ENCODE measurements at places on chromosomes 12 and 14. TPM values are rescaled to one million over a fixed set of nuclear protein-coding genes. Genes with fewer than 3 reads are reported as not detected.

DNA sequence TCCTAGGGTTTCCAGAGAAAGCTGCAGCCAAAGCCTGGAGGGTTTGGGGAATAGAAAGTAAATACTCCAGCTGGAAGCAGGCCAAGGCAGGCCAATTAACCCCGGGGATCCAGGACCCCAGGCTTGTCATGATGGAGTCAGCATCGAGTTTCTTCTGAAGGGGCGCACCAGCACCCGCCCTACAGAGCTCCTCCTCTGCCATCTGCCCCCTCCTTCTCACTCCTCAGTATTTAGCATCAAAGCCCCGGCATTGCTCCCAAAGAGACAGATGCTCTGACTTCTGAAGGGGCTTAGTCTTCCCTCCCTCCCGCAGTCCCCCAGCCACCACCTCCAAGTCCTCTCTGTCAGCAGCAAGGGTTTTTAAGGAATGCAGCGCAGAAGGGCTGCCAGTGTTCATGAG, 285.1 kb upstream of the NOS1 start:
- H3K4me3 ChIP-seq = no peak overlapping the region
- H3K27me3 ChIP-seq = no peaks in the 10 kb centered on the region
- H3K27ac ChIP-seq = no peak overlapping the region
- H3K36me3 ChIP-seq = no peaks in the 10 kb centered on the region

GRCh38 chr12:237026-237815, 23.3 kb upstream of the SLC6A12 start:
- no peaks in the 10 kb centered on the region for H3K4me1 ChIP-seq
- H3K4me3 ChIP-seq = no peak overlapping the region
- no peak overlapping the region for H3K27ac ChIP-seq
- no peak for DNase-seq

TMEM117 gene
- 0.58 TPM for total RNA-seq

GRCh38 chr12:128121424-128121823, 145.5 kb upstream of the TMEM132C start:
- no peak overlapping the region for H3K27ac ChIP-seq
- no peaks in the 10 kb centered on the region for H3K27me3 ChIP-seq
- no peaks in the 10 kb centered on the region for H3K36me3 ChIP-seq
- no peak for DNase-seq

NFATC4 gene
- total RNA-seq = not detected

DNA sequence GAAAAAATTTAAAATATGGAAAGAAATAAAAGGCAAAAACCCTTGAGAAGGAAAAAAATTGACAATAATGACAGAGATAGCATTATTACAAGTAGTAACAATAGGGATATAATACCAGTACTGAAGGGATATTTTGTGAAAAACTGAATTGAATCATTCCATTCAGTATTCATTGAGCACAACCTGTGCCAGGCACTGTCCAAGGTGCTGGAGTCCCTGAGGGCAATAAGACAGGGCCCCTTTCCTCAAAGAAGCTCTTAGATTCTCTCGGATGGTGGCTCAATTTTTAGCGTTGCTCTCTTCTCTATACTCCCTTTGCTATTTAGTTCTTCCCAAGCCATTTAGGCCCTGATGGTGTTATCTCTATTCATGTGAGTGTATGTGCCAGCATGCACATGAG, 34.3 kb upstream of the GAS2L3 start:
- H3K27ac ChIP-seq = no peak overlapping the region
- peak; percentile 31 for DNase-seq
- no peaks in the 10 kb centered on the region for H3K4me1 ChIP-seq
- no peaks in the 10 kb centered on the region for H3K27me3 ChIP-seq
- no peak overlapping the region for H3K4me3 ChIP-seq

BEST3 gene
- total RNA-seq = not detected

IFNG gene
- total RNA-seq = 0.91 TPM
